ENCODE measurements at places on chromosomes 16 and 17. TPM values are rescaled to one million over a fixed set of nuclear protein-coding genes. Genes with fewer than 3 reads are reported as not detected.

KRT14 gene
- total RNA-seq = 5,968 TPM

SOX8 gene
- not detected for total RNA-seq

KRT28 gene
- not detected for total RNA-seq

DHRS7C gene
- total RNA-seq = not detected

FBXO39 gene
- 0.07 TPM for total RNA-seq

Measured in airway epithelial cell (primary cell).